NCI-H2081 treated with DMSO at 0.1 percent for 48 hours (cell line): ENCODE measurements at places on chromosomes 6 and 20.

GRCh38 chr6:15464211-15464725, 198.6 kb downstream of the DTNBP1 start:
- DNase-seq: no peak

GRCh38 chr20:61804752-61805295, 260.9 kb downstream of the TAF4 start:
- DNase-seq: no peak

DNA sequence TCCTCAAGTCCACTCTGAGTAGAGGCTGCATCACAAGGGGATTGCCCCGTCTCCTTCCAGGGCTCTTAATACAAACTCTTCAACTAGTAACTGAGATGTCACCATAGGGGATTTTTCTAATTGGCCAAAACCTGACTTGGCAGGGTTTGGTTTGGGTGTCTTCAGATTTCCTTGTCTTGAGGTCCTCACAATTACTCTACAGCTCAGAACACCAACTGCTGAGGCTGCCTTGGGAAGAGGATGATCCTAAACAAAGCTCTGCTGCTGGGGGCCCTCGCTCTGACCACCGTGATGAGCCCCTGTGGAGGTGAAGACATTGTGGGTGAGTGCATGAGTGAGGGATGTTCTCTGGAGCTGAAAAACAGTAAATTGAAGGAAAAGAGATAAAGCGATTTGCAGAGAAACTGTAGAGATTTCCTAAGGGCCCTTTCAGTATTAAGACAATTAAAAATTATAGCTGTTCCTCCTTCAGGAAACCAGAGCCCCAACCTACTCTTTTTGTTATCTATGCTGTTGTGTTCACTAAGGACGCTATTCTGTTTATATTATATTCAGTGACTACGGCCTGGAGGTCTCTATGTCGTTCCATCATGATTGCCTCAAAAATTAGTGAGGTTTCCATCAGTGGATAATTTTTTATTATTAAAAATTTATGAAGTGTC, at the start of gene HLA-DQA1:
TSS of gene HLA-DQA1 (plus strand) at position 188 of the 662 bp plus-strand sequence. CDS start at position 241, 53 bp downstream.
- no peak for DNase-seq

DNA sequence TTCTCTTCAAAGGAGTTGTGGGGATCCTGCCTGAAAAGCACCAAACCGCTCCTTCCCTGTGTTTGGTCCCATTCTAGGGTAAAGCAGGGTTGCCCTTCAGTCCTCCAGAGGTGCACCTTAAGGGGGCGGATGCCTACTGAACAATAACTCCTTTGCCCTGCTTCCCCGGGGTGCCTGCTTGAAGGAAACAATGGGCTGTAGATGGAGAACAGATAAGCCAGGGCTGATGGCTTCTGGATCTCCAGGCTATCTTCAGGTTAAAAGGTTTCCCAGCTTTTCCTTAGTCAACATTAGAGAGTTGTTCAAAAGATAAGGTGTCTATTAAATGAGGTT, 5.4 kb upstream of the PRDM1 start:
- DNase-seq: no peak

DNA sequence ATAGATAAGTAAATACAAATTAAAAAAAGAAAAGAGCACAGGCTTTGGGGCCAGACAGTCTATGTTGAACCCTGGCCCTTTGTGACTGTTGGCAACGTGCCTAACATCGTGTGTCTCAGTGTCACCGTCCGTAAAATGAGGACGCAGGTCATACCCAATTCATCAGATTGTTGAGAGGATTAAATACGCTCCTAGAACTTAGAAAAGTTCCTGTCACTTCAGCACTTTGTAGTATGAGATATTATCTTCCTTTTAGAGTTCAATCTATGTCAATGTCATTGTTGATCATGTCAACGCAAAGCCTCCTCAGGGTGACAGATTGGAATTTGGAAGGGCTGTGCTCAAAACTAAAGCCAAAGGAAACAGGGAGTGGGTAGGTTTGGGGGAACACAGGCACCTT, 21.7 kb downstream of the SERPINB1 start:
- no peak for DNase-seq
